ENCODE measurements at places on chromosomes 16 and 17.

DNA sequence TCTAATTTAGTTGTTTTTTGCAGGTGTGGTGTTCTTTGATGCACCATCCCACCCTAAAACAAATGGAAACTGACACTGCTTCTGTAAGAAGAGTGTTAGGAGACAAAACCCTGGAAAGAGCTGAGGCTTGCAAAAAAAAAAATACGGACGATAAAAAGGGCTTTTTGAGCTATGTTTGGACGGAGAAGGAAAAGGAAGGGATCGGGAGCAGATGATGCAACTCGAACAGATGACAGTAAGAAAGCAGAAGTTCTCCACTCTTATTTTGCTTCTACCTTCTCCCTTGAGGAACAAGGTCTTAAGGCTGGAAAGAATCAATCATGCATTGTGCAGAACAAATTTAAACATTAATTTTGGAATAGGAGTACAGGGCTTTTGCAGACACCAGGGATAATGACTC is 136.7 kb downstream of the MAF start:
- no peak for DNase-seq

- no peak for DNase-seq
Observed at GRCh38 chr16:23323224-23324030, 21.3 kb downstream of the SCNN1B start.

DNA sequence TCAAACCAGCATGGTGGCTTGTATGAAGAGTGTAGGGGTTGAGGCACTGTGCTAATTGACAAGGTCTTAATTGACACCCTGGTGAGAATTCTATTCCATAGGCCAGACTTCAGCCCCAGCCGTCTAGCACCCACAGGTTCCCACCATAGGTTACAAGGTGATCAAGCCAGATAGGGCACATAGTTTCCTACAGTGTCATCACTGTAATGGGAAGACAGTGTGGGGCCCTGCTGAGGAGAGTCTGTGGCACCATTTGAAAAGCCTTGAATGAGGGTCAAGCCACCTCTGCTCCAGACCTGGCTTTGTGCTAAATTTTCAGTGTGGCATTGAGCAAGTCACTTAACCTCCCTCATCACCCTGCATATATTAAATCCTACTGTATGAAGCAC is 36.2 kb downstream of the YPEL2 start:
- no peak for DNase-seq

GRCh38 chr16:21001262-21001661 is 100.7 kb downstream of the LYRM1 start:
- no peak for DNase-seq

DNA sequence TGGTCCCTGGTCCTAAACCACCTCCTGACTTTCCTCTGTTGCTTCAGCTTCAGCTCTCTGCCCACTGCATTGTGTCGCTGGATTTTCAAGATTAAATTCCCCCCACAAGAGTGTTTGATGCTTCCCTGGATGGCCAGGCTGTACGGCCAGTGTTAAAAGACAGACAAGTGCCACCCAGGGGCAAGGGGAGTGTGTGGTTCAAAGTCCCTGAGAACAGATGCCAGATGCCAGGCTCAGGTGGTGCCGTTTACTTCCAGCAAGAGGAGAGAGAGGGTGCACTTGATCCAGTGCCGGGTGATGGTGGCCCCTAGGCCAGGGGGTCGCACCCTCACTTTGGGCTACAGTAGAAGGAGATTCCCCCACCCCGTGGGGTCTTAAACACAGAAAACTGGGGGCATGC is 109.2 kb downstream of the RPTOR start:
- no peak for DNase-seq

GRCh38 chr17:19010729-19011505 is 6.4 kb upstream of the FAM83G start:
- DNase-seq = no peak

DNA sequence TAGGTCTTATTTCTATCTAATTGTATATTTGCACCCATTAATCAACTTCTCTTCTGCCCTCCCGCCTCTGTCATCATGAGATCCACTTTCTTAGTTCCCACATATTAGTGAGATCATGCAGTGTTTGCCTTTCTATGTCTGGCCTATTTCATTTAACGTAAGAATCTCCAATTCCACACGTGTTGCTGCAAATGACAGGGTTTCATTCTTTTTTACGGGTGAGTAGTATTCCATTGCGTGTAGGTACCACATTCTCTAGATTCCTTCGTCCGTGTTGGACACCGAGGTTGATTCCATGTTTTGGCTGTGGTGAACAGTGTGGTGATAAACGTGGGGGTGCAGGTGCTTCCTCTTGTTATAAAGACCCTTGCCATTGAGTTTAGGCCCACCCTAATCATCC is 64.7 kb upstream of the GSE1 start:
- DNase-seq = no peak

DNA sequence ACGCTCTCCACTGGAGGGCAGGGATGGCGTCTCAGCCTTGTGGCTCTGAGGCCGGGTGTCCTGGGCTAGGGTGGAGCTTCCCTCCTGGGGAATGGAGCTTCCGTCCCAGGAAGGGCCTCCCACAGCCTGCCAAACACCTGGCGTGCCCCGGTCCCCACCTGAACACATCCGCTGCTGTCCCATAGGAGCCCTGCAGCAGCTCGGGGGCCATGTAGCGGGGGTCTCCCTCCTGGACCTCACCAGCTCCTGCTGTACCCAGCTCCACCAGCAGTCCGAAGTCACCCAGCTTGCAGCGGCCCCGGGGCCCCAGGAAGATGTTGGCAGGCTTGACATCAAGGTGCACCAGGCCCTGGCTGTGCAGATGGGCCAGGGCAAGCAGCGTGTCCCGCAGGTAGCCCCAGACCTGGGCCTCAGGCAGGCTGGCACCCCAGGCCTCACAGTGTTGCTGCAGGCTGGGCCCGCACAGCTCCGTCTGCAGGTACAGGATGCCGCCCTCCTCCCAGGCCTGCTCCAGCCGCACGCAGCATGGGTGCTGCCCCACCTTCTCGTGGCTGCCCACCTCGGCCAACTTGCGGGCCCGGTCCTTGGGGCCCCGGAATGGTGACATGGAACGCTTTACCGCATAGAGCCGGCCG is 5.0 kb downstream of the PKMYT1 start:
- no peak for DNase-seq

DNA sequence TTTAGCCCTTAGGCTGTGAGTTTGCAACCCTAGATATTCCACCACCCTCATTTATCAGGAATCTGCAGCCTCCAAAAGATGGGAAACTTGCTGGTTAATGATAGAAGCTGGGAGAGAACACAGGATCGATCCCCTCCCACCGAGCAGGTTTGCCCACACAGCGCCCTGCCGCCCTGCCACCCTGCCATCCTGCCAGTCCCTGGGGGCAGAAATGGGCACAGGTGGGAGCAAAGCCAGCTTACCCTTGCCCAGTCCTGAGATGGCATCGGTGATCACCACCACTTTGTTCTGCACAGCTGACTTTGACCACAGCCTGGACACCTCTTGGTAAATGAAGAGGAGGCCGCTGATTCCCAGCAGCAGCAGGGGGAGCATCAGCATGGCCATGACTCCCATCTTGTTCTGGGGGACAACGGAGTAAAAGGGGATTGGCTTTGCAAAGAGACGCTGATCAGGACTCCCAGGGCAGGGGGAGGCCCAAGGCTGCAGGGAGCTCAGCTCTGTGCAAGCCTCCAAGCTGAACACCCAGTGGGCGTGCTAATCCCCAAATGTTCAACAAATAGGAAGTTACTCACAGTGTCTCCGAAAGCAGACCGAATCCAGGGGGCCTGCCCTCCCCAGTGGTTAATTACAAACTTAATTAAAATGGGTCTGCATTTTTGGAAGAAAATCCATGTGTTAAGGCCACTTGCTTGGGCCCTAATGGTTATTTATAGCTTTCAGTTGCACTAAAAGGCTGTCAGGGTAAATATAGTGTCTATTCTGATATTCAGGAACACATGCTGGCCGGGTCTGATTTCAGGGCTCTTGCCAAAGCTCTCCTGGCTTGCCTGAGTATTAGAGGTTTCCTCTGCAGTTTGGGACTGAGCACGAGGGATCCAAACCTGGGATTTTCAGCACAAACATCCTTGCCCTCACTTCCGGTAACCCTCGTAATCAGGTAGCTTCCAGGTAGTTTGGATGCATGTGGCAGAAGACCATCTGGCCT is at the start of gene DHRS7C:
DHRS7C (minus strand) TSS at position 704 of the 988 bp plus-strand sequence; CDS start at position 396, 308 bp downstream.
- no peak for DNase-seq

DNA sequence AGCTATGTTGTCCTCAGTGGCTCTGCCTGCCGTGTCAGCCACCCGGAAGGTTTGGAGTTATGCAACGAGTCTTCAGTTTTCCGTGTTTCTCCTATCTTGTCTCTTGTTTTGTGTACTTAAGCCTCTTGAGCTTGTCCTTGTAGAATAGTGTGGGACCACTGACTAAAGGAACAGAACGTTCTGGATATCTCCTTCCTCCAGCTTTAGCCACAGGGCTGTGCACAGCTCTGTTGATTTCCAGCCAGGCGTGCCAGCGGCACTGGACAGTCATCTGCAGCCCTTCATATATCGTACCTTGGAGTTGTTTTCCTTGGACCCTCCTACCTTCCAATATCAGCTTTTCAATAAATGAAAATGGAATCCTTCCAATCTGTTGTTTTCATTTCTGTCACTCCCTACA is 39.8 kb downstream of the TMEM11 start:
- DNase-seq = no peak

GRCh38 chr17:43176119-43176570 is 5.1 kb downstream of the NBR1 start:
- DNase-seq = no peak

- no peak for DNase-seq
Observed at GRCh38 chr17:62967205-62967529, 1.1 kb downstream of the TANC2 start.

GRCh38 chr16:73998707-73999106 is 297.9 kb upstream of the PSMD7 start:
- DNase-seq = no peak

- no peak for DNase-seq
Observed at GRCh38 chr17:64503821-64504768, 2.0 kb downstream of the DDX5 start.

- DNase-seq = no peak
Observed at GRCh38 chr17:7830616-7831015, 3.4 kb upstream of the KDM6B start.

DNA sequence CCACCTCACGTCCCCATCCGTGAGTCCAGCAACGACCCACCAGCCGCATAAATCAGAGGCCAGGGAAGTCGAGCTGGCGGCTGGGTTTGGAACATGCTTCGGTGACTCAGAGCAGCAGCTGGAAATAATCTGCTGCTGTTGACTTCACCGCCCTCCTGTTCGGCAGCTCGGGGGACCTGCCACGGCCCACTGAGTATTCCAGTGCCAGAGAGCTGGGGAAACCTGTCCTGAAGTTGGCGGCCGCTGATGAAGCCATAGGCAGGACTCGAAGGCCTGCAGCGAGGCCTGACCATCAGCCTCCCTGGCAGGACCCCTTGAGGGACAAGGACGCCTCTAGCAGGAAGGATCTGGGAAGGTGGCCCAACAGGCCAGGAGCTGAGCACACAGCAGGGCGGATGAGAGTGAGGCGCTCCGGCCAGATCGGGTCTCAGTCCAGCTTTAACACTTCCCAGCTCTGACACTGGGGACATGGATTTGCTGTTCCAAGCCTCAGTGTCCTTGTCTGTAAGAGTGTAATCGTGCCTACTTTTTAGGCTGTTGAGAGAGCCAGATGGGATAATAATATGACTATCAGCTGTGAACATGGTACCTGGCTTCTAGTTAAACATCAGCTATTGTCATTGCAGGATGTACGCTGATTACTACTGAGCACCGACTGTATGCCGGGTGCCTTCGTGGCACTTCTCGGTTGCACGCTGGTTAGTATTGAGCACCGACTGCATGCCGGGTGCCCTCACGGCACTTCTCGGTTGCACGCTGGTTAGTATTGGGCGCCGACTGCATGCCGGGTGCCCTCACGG is 50.4 kb upstream of the CIBAR2 start:
- DNase-seq = no peak

GRCh38 chr17:77555741-77556291 is 402.7 kb upstream of the TNRC6C start:
- DNase-seq = no peak

GRCh38 chr16:49332589-49333258 is 40.9 kb upstream of the C16orf78 start:
- no peak for DNase-seq

GRCh38 chr17:63626551-63627180 is 4.4 kb downstream of the MAP3K3 start:
- DNase-seq = no peak

DNA sequence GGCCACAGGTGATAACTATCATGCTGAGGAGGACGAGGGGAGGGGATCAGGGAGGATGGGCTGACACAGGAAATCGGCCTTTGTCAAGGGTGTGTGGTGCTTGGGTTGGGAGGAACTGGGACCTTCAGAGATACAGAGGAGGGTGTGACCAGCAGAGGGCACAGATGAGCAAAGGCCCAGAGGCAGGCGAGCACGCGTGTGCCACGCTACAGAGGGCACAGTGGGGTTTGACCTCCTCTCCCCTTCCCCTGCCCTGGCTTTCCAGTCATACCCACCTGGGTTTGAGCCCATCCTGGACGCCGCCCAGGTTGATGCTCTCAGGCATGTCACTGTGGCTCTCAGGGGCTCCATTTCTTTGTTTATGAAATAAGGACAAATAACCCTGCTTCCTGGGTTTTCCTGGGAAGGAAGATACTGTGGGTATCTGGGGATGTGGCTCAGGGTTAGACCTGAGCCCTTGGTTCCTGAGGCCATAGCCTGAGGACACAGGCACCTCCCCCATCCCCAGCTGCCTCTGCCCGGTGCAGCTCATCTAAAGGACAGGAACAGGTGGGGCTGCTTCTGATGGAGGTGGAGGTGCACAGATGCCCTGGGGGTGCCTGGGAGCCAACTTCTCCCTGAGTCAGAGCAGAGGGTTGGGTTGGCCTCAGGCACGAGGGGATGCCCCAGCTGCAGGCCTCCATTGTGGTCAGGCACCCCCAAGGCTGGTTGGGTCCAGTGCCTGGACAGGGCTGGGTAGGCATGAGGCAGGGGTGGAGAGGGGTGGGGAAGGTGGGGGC is 51.8 kb downstream of the BEAN1 start:
- DNase-seq = peak; percentile 77

DNA sequence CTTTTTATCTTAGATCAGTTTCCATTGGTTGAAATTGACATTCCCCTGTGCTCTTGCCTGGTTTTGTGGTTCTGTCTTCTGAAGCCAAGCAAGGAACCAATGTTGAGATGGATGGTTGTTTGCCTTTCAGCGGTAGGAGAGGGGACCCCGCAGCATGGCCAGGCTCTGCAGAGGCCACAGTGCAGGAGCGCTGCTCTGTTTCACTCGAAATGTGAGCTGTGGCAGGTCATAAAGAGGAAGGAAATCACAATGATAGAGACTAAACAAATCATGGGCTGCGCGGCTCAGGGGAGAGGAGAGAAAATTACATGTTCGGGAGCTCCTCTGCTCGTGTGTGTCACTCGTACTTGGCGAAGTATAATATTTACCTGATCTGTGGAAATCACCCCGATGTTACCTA is 148.2 kb downstream of the SNX29 start:
- no peak for DNase-seq

Data from GM12891 (cell line).